Nasal cavity respiratory epithelium epithelial cell of viscerocranial mucosa (primary cell): ENCODE measurements at places on chromosomes 13 and 19. TPM values are rescaled to one million over a fixed set of nuclear protein-coding genes. Genes with fewer than 3 reads are reported as not detected.

The GAMT gene
- total RNA-seq, result 2.4 and 26.9 TPM in 2 replicates

The ZFP28 gene
- 8.2 and 11.9 TPM in 2 replicates for total RNA-seq

The IGFL1 gene
- total RNA-seq, result under 0.01 TPM in 1 of 2 replicates, not detected in the other

The PRR12 gene
- total RNA-seq, result 1.4 and 7.8 TPM in 2 replicates

The SPIB gene
- not detected in 2 replicates for total RNA-seq

The KIR2DL1 gene
- total RNA-seq, result not detected in 2 replicates

The ZNF527 gene
- 4.1 and 6.6 TPM in 2 replicates for total RNA-seq

The MED26 gene
- 4.4 and 9.2 TPM in 2 replicates for total RNA-seq

The FARP1 gene
- 10.3 and 33.2 TPM in 2 replicates for total RNA-seq
